ENCODE measurements at places on chromosomes 5 and 9. TPM values are rescaled to one million over a fixed set of nuclear protein-coding genes. Genes with fewer than 3 reads are reported as not detected.

DNA sequence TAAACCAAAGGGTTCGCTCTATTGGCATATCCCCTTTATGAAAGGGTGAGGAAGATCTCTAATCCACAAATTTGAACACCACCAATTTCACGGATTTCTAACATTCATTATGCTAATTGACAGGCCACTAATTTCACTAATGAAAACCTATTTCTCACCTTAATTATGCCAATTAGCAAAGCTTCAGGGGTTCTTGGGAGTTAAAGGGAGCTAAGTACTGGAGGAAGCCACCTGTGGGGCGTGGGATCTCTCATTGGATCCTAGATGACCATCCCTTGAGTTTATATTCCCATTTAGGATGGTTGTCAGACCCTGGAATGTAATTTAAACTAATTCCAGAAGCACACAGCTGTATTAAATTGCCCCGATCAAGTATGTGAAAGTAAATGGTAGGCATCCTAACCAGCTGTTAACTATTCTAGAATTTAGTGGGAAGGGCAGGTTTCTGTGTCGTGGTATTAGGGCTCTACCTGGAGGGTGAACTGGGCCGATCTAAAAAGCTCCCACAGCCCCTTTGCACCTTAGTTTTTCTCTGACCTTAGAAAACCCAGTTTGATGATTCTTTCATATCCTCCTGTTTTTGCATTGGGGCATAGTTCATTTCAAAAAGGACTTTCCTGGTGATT lies 77.1 kb downstream of the C9orf152 start:
- no peak for DNase-seq

DNA sequence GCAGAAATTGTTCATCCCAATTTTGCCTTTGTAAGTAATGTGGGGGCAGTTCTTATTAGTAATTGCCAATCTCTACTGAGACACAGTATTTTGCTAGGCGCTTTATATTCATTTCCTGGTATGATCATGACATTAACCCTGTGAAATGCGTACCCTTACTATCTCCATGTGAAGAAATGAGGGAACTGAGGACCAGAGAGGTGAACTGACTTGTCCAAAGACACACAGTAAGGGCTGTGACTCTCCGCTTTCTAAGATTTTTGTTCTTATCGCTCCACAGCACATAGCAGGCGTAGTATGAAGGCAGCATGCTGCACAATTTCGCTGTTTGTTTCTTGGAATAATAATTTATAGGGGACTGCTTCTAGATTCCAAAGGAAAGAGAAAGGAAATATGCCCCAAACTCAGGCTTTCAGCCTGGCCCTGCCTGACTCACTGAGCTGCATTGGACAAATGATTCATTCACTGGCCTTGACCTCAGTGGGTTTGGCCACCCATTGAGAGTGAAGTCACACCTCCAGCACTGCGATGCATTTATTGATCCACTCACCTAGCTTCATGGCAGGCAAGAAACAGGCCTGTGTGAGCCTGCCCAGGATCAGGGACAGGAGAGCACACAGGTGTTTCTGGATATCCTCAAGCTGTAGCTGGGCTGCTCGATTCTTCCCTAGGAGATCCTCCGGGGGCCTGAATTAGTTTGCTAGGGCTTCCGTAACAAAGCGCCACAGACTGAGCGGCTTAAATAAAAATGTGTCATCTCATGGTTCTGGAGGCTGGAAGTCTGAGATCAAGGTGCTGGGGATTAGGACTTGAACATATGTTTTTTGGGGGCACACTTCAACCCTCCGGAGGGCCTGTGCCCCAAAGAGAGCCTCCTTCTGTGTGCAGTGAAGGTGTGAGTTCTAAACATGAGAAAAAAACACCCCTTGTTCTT lies 7.2 kb upstream of the DUSP1 start:
- DNase-seq, result no peak

Gene TMEM252
- total RNA-seq, result not detected

- DNase-seq, result no peak
These were observed 729.8 kb downstream of the EFNA5 start for GRCh38 chr5:106940986-106941385.

GRCh38 chr5:35312267-35312666 lies 82.0 kb upstream of the PRLR start:
- DNase-seq, result no peak

Gene SUB1
- total RNA-seq, result 194 TPM

DNA sequence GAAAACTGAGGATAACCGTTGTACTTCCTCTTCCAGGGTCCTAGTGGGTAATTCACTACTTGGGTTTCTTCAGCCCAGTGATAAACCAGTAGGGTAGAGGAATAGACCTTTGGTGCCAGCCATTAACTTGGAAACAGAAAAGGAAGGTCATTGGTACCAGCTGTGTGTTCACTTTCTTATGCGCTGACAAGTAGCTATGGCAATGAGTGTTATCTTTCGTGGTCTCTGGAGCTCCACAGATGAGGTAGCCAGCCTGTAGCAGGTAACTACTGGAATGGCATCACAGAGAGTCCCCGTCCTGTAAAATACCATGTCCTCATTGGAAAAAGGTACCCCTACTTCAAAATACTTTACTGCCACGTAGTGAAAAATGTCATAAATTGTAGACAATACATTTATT lies 2.3 kb downstream of the UHRF2 start:
- DNase-seq, result no peak

DNA sequence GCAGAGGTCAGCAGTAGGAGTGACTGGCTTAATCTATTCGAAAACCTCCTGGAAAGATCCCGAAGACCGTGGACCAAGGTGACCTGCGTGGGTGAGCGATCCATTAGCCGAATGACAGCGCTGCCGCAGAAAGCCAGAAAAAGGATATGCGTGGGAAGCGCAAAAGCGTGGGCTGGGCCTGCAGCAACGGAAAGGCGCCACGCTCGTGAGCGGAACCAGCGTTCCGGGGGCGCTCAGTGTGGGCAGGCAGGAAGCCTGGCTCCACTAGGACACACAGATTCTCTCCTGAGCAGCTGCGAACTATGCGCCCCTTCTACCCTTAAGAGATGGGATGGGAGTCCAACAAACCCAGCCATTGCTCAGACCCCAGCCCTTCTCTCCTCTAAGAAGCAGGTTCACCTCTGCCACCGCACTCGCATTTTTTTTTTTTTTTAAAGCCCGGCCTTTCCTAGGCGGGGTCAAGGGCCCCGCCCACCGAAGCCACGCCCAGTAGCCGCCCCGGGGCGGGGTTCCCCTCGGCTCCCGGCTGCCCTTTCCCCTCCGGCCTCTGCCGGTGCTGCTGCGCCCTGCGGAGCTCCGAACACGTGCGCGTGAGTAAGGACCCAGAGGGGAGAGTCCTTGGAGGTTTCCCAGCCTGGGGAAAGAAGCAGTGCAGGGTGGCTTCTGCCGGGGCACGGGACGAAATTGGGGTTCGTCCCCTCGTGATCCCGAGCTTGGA lies 19.8 kb upstream of the MATR3 start:
- DNase-seq, result peak; percentile 88

DNA sequence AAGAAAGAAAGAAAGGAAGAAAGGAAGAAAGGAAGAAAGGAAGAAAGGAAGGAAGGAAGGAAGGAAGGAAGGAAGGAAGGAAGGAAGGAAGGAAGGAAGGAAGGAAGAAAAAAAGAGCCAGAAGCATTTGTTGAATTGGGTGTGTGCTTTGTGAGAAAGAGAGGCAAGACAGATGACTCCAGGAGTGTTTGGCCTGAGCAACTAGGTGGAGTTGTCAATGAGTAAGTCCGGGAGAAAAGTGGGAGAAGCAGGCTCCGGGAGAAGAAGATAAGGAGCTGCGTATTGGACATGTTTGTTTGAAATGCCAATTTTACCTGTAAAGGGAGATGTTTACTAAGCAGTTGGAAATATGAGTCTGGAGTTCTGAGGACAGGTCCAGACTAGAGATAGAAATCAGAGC lies 15.1 kb upstream of the GCNT1 start:
- DNase-seq, result no peak

DNA sequence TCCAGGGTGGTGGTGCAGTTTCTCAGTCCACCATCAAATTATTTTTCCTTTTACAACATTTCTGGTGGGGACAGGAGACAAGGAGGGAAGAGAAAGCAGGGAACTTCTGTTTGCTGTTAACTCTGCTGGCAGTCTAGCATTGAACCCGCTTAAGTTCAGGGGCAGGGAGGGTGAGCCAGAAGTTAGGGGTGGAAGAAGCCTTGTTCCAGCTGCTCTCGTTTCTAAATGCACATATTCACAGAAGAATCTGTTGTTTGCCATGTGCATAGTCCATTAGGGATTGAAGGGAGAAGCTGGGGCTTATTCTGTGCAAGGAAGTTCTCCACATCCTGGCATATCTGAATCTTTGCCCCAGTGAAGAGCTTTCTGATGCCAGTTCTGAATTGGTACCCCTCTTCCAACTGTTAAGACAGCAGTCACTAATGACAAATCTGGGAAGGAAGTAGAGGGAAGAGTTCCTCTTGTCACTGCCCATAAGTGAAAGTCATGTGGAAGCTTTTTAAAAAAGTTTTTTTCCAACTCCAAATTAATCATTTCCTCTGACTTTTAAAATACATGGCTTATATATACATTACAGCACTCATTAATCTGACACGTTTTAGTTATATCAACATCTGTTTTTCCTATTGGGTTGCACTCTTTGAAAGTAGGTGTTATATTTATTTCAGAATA lies 32.6 kb upstream of the ACOT12 start:
- DNase-seq, result no peak

Data from naive thymus-derived CD8-positive, alpha-beta T cell (primary cell).